ENCODE measurements at places on chromosomes 1 and 21.

- no peak for DNase-seq
Measured at GRCh38 chr1:103063921-103064320, 44.4 kb downstream of the COL11A1 start.

DNA sequence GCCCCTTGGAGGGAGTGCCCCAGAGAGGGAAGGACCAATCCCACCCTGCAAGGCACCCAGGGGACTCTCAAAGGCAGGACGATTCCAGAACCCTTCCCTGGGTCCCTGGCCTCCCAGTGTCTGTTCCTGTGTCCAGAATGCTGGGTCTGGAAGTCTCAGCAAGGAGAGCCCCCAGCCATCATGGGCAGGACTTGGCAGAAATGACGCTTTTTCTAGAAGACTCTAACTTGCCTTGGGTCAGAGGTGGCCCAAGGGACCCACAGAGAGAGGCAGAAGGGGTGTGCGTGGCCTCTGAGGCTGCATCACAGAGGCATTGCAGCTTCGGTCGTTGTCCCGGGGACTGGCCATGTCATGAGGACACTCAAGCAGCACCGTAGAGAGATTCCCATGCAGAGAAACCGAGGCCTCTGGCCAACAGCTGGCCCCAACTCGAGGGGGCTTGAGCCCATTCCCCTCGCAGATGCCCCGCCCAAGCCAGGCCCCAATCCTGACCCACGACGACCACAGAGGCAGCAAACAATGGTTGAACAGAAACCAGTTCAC, 57.8 kb downstream of the WNT9A start:
- DNase-seq: no peak

- DNase-seq: no peak
Measured at GRCh38 chr1:158818560-158818959, 12.6 kb upstream of the MNDA start.

DNA sequence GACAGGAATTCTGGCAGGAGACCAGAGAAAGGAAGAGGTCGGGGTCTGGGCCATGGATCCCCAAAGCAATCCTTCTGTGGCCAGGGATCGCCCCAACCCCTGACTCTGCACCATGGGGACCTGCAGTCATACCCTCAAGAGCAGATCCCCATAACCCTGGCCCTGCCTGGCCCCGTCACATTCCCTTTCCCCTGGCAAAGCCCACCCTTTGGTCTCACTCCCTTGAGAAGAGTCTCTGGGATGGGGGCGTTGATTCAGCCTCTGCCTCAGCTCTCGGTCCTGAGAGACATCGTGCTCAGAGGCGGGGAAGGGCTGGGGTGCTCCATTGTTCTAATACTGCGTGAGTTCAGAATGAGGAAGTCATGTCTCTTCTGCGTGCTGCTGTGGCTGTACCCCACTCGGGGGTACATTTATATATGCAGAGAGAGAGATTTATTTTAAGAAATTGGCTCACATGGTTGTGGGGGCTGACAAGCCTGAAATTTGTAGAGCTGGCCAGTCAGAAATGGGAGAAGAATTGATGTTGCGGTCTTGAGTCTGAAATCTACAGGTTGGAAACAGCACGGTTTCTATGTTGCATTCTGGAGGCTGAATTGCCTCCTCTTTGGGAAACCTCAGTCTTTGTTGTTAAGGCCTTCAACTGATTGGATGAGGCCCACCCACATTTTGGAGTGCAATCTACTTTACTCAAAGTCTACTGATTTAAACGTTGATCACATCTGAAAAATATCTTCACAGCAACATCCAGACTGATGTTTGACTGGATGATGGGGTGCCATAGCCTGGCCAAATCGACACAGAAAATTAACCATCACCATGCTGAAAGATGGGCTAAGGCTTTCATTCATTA, 4.2 kb upstream of the PADI2 start:
- DNase-seq: no peak

DNA sequence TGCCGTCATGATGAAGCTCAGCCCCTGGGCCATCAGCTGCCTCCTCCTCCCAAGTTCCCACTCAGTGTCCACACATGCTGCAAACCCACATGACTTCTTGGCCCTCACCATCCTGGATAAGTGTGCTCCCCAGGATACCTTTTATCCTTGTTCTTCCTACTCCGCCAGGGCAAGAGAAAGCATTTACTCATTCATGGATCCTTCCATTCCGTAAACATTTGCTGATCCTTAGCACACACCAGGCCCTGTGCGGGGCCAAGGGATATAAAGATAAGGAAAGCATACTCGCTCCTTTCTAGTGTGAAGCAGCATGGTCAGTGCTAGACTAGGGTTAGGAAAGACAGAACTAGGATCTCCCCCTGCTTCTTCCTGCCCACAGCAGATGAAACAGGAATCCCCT, 122.1 kb upstream of the HMGB4 start:
- no peak for DNase-seq

- DNase-seq: no peak
Measured at GRCh38 chr1:21099034-21099868, 77.4 kb downstream of the EIF4G3 start.

DNA sequence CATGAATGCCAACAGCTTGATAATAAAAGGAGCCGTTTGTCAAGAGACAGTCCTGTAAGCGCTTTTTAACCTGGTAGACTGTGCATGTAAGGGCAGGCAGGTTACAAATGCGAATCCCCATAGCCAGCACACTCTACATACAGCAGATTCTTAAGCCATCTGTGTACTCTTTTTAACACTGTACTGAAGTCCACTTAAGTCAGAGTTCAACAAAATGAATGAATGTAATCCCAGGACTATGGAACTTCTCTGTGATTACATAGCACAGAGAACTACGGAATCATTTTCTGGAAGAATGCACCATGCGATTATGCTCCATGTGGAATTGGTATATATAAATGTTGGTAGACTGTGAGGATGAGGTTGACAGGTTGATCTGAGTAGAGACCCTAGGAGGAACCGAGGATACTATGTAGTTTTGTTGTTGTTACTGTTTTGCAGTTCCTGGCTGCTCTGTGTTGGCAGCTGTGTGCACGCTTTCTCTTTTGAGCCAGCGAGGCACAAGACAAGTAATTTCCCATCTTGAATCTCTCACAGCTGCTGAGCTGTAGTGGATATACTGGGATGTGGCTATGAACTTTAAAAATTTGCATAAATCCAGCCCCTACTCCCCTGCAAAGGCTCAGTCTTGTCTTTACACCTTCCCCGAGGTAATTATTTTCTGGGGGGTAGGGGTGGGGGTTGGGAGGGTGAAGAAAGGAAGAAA, 21.9 kb downstream of the LRRC8D start:
- DNase-seq: peak; percentile 92

GRCh38 chr1:8382608-8383505, 64.9 kb downstream of the SLC45A1 start:
- no peak for DNase-seq

DNA sequence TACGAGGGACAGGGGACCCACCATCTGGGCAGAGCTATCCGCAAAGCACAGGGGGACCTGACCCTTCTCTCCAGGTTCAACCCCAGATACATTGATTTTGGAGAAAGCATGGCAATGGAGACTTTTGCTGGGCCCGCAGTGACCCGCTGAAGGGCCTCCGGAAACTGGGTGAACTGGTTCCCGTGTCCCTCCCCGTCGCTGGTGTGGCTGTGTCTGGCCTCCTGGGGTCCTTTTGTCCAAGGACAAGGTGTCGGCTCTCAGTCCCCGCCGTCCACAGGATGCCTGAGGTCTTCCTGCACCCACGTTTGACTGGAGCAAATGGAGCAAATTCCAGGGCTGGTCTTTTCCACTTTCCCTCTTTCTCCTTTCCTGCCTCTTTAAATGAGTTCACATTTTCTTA, 176.3 kb downstream of the PRDM16 start:
- no peak for DNase-seq

DNA sequence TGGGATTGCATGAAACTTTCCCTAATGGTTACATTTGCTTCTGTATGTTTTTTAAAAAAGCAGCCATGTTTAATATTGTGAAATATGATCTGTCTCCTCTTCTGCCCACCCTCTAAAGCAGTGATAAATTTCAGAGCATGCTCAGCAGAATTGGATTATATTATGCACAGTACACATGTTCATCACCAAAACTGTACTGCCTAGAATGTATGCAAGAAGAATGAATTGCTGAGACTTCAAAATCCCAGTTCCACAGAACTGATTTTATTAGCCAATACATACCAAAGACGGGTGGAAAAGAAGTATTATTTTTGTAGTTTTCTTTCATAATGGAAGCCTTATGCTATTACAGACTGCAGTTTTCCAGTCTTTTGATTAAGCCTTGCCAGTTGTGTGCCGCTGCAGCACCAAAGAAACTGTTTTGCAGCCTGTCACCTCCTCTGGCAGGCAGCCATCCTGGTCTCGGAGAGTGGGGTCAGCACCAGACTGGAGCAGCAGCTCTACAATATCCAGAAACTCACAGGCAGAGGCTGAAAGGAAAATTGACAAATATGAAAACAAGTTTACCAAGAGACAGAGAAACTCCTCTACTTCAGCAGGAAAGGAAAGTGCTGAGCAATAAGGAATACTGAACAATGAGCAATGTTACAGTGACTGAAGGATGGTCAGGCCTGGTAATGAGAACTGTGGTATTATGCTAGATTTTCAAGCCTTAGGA, 58.1 kb downstream of the LHX4 start:
- DNase-seq: no peak

DNA sequence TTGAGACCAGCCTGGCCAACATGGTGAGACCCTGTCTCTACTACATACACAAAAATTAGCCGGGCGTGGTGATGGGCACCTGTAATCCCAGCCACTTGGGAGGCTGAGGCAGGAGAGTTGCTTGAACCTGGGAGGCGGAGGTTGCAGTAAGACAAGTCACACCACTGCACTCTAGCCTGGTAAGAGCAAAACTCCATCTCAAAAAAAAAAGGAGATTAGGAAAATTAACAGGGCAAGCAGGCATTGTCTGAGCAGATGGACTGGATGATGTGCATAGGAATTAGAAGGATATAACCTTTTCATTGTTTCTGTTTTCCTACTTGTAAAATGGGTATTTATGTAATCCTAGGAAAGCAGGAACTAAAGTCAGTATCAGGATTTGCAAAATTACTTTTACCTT, 15.6 kb downstream of the TARDBP start:
- no peak for DNase-seq

- no peak for DNase-seq
Measured at GRCh38 chr21:40425981-40426380, 421.0 kb downstream of the DSCAM start.

- DNase-seq: peak; percentile 67
Measured at GRCh38 chr1:157369808-157370521, 182.3 kb downstream of the FCRL5 start.

Data from NCI-H510A treated with DMSO at 0.1 percent for 48 hours (cell line).